ENCODE measurements at places on chromosomes 5 and 9.

- DNase-seq, result no peak
Measured at GRCh38 chr5:81893961-81894360, 77.9 kb upstream of the ATG10 start.

- no peak for DNase-seq
Measured at GRCh38 chr5:36452424-36453006, 150.8 kb upstream of the RANBP3L start.

DNA sequence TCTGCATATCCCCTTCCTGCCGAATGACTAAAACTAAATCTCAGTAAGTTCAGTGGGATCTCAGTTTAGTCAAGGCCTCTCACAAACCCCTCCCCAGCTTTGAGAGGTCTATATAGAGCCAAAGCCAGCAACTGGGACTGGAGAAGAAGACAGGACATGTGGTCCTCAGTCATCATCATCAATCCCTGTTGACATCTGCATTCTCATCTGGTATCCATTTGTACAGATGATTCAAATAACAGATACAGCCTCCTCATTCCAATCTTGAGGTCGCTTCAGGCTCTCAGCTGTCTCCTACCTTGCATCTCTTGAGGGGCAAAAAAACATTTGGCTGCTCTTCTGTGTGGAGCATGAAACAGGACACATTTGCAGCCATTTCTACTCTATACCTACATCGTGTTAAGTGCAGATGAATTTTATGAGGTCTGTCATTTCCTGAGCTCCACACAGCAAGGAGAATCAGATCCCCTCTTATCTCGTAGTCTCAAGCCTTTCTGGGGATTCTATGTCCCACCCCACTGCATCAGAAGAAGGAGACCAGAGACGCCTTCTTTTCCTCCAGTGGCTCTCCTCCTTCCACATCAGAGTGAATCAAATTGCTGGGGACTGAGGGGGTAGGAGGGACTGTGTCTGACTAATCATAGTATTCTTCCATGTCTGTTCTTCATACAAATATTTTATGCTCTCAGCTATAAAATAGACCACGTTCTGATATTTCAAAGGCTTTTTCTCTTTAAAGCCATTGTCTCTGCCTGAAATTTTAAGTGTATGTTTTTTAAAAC is 4.7 kb upstream of the RECK start:
- DNase-seq, result no peak

DNA sequence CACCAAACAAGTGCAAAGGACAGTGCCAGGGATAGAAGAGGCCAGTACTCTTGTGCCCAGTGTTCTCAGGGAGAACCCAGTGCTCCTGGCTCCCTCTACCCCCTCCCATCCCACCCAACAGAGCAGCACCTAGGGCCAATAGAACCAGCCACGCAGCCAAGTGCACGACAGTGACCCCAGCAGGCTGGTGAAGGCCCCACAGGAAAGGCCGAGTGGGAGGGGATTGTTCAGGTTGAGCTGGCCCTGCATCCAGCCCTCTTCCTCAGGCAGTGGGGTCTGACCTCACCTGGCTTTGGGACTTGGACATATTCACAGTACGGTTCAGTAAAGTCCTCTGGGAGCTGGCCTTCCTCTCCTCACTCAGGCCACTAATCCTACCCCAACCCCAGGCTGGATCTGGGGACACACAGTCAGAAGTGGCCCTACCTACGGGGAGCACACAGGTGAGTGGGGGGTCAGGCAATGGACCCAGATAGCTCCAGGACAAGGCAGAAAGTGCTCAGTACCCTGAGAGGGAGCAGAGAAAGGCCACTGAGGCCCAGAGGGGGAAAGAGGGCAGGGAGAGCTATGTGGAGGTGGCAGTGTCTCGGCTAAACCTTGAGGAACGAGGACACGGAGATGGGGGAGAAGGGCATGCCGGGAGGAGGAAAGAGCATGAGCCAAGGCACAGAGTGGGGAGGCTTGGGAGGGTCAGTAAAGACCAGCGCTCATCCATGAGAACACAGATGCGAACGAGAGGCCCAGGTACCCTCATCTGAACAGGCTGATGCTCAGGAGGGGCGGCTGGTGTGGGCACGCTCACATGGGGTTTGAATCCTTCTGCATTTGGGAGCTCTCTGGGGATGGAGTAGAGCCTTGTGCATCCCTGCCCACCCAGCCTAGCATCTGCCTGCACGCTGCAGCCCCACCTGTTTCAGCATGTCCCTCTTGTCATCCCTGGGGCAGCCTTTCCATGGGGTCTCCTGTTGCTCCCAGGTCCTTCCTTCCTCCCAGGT is 25.6 kb downstream of the POLR1E start:
- DNase-seq, result no peak

- DNase-seq, result no peak
Measured at GRCh38 chr5:160938532-160938931, 86.5 kb upstream of the ATP10B start.

- no peak for DNase-seq
Measured at GRCh38 chr5:158051036-158051435, 192.1 kb upstream of the CLINT1 start.
